ENCODE measurements at places on chromosomes 2 and 18.

DNA sequence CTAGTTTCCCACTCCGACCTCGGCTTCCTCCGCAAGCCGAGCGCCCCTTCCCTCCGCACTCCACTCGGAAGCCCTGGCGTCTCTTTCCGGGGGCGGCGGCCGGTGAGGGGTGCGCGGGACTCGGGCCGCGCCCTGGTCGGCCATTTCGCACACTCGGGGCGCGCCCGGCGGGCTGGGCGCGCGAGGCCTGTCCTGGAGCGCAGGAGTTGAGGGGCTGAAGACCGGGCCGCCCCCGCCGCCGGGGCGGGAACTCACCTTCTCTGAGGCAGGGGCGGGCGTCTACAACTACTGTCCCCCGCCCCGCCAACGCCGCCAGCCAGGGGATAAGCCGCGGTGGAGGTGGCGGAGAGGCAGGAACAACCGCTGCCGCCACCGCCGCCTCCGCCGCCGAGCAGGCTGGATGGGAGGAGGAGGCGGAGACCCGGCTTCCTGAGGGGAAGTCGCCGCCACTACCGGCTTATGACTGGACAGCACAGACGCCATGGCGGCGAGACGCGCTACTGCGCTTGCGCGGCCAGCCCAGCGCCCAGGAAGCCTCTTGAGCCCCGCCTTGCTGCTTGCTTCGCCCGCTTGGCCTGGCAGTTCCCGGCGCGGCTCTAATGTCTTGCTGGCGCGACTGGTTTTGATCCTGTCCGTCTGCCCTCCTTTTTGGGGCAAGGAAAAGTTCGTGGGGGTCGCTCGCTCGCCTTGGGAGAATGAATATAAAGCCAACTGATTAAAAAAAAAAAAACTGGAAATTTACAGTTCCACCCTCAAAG lies at the start of gene KRCC1:
TSS of gene KRCC1 (minus strand) at position 413 of the 758 bp plus-strand sequence. CDS start 27,220 bp downstream, outside the sequence.
- peak; percentile 96 for DNase-seq

DNA sequence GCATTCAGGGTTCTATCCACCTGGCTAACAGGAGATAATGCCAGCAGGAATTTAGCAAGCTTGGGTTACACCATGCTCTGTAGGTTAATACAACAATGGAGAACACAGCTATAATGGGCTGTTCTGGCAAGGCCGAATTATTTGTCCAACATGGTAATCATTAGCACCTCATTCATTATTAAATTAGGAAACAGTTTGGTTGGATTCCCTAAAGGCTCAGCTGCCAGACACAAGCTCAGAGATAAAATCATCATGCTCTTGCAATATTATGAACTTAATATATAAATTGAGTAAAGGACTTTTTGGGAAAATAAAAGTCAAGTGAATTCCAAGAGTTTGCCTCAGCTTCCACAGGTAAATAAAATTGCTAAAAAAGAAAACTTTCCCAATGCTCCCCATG lies 166.4 kb downstream of the ANKRD44 start:
- DNase-seq: no peak

DNA sequence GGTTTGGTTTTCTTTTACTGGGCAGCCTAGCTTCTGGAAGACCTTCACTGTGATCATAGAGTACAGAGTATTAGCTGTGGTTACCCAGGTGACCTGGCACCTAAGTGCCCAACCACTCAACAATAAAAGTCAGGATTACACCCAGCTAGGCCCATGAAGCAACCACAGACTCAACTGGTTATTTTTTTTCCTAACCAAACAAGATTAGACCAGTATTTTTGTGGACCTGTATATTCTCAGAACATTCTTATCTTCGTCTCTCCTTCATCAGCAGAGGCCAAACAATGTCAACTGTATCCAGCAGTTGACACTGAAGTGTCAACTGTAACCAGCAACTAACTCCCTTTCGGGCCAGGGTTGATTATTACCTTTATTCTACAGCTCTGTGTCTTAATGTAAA lies 289.2 kb upstream of the SLC39A10 start:
- no peak for DNase-seq

- DNase-seq: no peak
Measured at GRCh38 chr2:85276571-85277118, 51.1 kb downstream of the TGOLN2 start.

DNA sequence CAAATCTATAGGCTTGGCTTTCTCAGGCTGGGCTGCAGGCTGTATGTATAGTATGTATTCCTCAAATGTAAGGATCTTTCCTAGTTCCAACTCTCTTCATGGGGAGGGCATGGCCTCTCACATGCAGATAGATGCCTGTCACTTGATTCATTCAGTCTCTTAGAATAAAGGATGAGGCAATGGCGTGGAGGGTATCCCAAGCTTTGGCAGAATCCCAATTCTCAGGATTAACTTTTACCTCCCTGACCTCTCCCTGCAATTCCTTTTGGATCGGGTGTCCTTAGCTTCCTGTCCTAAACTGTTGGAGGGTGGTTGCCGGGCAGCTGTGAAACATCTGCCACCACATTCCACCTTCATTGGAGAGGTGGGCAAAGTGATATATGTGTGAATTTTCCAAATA lies 80.3 kb downstream of the INSIG2 start:
- DNase-seq: peak; percentile 86

GRCh38 chr18:2423761-2424160 lies 147.5 kb downstream of the METTL4 start:
- DNase-seq: no peak

DNA sequence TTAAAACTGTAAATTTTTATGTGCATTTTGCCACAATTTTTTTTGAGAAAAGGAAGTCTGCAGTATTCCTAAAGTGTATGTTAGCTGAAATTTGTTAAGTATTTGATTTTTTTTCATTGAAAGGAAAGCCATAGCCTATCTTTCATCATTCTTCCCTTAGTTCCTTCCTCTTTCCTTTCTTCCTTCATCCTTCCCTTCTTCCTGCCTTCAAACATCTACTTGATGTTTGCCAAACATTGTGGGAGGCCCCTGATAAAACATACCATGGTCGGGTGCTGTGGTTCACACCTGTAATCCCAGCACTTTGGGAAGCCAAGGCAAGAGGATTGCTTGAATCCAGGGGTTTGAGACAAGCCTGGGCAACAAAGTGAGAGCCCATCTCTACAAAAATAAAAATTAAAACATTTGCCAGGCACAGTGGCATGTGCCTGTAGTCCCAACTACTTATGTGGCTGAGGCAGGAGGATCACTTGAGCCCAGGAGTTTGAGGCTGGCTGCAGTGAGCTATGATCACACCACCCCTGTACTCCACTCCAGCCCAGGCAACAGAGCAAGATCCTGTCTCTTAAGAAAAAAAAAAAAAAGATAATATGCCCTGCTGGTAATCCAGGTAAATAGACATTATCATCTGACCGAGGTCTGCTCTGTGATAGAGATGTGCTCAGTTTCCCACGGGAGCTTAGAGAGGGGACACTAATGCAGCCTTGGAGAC lies 278.4 kb upstream of the STON1 start:
- DNase-seq: no peak

- no peak for DNase-seq
Measured at GRCh38 chr2:168660870-168661862, 141.3 kb upstream of the NOSTRIN start.

DNA sequence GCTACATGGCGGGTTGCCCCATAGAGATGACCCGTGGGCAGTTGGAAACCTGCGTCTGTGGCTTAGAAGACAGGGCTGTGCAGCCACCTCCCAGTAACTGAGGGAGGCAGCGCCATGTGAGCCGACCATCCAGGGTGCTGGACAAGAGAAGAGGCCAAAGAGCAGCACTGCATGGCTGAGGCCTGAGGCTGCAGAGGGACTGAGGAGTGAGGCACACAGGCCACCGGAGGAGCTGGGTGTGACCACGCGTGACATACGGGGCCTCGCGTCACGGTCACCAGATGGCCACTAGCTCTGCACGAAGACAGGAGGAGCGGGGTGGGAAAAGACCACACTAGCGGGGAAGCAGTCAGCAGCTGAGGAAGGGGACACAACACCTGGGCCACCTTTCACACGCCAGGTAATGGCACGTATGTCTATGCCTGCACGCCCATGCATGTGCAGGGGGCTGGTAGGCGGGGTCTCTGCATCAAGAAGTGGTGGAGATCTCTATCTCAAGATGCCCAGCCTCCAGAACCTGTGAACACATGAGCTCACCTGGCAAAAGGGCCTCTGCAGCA lies 61.4 kb downstream of the NDUFA10 start:
- DNase-seq: no peak

GRCh38 chr2:217832115-217832514 lies 170.7 kb downstream of the TNS1 start:
- no peak for DNase-seq

DNA sequence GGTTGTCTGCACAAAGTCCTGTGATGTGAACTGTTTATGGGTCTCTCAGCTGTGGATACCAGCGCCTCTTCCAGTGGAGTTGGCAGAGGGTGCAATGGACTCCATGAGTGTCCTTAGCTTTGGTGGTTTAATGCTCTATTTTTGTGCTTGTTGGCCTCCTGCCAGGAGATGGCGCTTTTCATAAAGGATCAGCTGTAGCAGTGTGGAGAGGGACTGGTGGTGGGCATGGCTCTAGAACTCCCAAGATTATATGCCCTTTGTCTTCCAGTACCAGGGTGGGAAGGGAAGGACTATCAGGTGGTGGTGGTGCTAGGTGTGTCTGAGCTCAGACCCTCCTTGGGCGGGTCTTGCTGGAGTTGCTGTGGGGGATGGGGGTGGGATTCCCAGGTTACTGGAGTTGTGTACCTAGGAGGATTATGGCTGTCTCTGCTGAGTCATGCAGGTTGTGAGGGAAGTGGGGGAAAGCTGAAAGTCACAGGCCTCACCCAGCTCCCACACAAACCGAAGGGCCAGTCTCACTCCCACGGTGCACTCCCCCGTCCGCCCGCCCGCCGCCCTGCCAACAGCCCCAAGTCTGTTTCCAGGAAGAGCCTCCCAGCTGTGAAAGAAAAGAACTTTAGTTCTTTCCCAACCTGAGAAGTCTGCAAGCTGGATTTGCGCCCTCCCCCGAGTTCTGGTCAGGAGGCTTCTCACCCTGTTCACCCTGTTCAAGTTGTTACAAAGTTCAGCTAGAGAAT lies 108.1 kb downstream of the MARCO start:
- peak; percentile 24 for DNase-seq

DNA sequence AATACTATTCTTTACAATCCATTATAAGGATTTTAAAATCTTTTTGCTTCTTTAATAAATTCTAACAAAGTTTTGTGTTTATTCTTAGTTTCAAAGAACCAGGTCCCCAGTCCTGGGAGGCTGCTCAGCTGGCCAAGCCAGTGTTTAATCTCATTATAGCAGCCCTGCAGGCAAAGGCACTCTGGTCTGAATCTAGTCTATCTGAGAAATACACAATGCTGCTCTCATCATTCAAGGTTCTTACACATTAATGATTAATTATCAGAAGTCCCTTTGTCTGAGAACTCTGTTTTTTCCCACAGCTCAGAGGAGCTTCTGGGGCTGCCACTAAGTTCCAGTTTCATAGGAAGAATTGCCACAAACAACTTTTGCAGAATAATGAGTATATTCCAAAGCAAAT lies 27.7 kb downstream of the KCTD18 start:
- peak; percentile 15 for DNase-seq

DNA sequence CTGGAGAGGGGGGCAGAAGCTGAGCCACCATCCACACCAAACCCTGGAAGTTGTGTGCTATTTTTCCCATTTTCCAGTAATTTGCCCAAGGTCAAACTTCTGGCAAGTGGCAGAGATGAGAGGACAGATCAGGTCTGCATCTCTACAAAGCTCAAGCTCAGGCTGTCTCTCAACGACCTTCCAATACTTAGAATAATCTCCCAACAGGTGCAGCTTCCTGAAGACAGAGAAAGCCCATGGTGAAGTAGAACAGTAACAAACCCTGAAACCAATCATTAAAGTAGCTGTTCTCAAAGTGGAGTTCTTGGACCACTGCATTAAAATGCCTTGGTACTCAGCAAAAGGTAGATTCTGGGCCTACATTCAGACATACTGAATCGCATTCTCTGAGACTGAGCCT lies 37.6 kb downstream of the TMEM131 start:
- no peak for DNase-seq

GRCh38 chr18:32249147-32249929 lies 59.5 kb downstream of the MEP1B start:
- no peak for DNase-seq

GRCh38 chr2:221025398-221025797 lies 546.7 kb downstream of the EPHA4 start:
- peak; percentile 69 for DNase-seq

GRCh38 chr2:47093626-47094025 lies 61.5 kb downstream of the STPG4 start:
- DNase-seq: no peak

GRCh38 chr2:187329586-187329985 lies 118.5 kb downstream of the CALCRL start:
- DNase-seq: peak; percentile 31

- DNase-seq: no peak
Measured at GRCh38 chr2:96359866-96360265, 24.3 kb downstream of the NCAPH start.

DNA sequence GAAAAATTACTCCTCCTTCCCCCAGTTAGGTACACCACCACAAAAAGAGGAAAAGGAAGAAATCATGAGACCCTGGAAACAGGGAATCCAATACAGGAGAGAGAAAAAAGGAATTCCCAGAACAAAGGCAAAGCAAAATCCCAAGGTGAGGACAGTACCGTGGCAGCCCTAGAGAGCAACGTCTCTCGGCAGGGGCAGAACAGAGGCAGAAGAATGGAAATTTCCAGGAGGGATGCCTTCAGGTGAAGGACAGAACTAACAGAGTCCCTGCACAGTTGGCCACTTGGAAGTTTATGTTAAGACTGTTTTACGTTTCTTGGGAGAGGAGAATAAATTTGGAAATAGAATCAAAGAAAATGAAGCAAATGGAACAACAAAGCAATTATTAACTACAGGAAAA lies 27.7 kb downstream of the GRB14 start:
- no peak for DNase-seq

GRCh38 chr2:112730791-112731190 lies 10.0 kb downstream of the NT5DC4 start:
- DNase-seq: no peak

- DNase-seq: no peak
Measured at GRCh38 chr2:44747794-44748193, 193.7 kb upstream of the SIX3 start.

DNA sequence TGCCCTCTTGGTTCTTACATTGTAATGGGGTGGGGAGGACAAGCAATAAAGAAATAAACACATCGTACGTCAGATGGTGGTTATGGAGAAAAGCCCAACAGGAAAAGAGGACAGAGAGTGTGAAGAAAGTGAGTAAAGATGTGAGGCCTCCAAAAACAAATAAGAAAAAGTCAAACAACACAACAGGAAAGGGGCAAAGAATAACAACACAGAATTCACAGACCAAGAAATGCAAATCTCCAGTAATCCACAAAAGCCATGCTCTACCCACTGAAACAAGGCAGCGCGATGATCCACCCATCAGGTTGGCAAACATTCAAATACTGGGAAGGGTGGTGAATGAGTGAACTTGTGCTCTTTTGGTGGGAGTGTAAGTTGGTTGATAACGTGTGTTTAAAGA lies 16.7 kb upstream of the DUSP2 start:
- no peak for DNase-seq

Measured in kidney tubule cell (primary cell).